Kidney (tissue), 22 donors: ENCODE measurements at places on chromosomes 5 and 9. TPM values are rescaled to one million over a fixed set of nuclear protein-coding genes. Genes with fewer than 3 reads are reported as not detected.
A peak's percentile ranks its signal among the peaks of the same experiment; 100 is the strongest.

The IL13 gene
- polyA plus RNA-seq: not detected

GRCh38 chr9:5851445-5851844, 18.5 kb upstream of the ERMP1 start:
- no peak for DNase-seq

GRCh38 chr5:181189363-181189961, 15.5 kb downstream of the TRIM7 start:
- DNase-seq: no peak

GRCh38 chr5:135576075-135576599, 2.7 kb downstream of the CXCL14 start:
- no peak for DNase-seq

The JAKMIP2 gene
- polyA plus RNA-seq: 0.71 TPM

The IQGAP2 gene
- polyA plus RNA-seq: 35.8 TPM

DNA sequence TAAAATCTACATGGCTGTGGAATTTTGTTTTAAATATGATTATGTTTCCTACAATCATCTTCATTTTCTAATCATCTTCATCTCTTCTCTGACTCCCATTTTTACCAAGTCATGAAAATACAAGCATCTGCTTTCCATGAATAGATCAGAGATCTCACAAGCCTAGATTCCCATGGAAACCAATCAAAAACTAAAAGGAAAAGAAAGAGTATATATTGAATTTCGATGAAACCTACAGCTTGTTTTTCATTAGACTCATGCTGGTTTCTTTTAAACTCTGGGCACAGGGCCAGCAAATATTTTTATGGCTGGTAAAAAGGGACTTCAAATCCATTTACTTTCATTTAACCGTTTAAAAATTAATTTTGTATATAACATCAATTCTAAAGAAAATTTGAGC, 51.2 kb downstream of the INVS start:
- DNase-seq: no peak

DNA sequence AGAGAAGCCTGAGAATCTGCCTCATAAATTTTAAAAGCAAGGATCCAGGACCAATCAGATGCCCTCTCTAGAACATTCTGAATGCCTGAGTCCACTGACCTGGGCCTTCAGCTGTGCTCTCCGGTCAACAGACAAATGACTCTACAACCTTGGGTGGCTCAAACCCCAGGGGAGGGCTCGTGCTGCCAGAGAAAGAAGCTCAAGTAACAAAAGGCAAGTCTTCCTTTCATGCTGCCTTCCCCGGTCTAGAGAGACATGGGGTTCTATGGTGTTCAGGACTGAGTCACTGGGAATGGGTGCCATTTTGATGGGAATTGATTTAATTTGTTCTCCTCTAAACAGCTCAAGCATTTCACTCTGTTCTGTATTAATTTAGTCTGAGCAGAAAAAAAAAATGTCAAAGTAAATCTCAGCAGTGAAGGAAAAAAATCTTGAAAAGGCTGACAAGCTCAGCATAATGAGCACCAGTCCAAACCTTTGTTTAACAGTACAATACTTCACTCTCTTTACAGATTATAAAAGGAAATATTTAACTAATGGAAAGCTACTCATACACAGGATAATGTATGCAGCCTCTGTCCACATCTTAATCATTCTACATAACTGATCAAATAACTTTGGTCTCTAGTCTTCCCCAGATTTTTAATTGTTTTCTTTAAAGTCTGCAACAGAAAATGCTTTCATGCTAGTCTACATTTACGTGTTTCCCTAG, 191.0 kb downstream of the GLIS3 start:
- no peak for DNase-seq

DNA sequence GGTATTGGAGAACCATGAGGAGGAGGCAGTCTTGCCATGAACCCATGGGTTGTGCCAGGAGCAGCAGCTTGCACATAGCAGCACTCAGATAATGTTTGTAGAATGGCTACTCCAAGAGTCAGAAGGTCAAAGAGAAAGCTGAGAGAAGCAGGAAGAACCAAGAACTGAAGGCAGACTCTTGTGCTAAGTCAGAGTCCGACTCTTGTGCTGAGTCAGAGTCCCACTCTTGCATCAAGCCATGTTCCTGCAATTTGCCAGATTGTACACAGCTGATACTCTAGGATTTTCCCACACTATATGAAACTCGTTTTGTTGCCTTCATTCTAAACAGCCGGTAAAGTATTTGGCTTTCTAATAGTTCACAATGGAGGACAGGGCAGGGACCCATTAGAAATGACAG, 26.2 kb upstream of the HSPA9 start:
- DNase-seq: peak; percentile 34

DNA sequence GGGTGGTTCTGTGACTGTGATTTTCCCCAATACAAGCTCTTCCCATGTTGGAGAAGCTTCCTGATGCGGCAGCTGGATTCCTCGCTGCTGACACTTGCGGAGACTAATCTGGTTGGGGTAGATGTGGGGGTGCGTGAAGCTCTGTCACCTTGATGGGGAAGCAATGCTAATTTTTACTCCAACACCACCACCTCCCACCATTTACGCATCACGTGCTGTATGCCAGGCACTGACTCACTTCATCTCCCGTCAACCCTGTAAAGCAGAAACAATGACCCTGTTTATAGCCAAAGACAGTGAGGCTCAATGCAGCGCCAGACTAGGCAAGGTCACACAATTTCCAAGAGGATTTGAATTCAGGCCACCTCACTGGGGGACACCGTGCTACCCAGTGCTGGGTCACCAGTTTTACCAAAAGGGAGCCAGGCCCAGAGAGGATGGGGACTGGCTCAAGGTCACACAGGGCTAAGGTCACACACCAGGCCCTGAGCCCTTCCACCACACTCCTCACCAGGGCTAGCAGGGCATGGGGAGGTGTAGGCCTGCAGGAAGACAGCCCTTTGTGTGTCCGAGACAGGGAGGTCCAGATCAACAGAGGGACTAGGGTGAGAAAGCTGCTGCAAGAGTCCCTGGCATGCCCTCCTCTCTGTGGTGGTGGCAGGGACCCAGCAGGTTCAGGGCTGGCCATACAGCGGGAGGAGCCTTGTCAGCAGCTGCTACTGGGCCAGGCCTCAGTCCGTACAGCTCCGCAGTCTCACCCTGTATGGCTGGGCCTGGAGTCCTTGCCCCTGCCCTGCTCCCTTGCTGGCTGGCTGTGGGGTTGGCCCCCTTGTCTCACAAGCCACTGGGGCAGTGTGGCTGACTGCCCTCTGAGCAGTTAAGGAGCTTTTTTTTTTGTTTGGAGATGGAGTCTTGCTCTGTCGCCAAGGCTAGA, 3.3 kb downstream of the STKLD1 start:
- DNase-seq: no peak

GRCh38 chr5:72752909-72753308, 63.6 kb upstream of the TNPO1 start:
- no peak for DNase-seq

GRCh38 chr9:17315341-17315740, 180.5 kb downstream of the CNTLN start:
- DNase-seq: no peak

The PCDH12 gene
- polyA plus RNA-seq: 7.4 TPM

The INSL4 gene
- polyA plus RNA-seq: not detected

The SPINK4 gene
- not detected for polyA plus RNA-seq

- no peak for DNase-seq
Measured at GRCh38 chr5:147464211-147464610, 45.7 kb downstream of the DPYSL3 start.

DNA sequence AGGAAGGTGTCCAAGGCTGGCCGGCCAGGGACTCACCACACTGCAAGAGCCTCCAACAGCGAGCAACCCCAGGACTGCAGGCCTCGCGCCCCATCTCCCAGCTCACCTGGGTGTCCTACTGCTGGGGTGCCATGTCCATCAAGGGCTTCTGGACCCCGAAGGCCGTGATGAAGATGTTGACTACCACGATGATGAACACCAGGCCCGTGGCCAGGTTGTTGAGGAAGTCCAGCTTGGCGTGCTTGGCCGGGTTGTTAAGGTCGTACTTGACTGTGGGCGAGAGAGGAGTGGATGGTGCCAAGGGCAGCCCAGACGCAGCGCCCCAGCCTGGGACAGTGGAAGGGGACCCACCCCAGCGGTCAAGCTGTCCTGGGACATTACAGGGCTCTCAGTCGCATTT, 9.3 kb downstream of the NINJ1 start:
- DNase-seq: peak; percentile 67

DNA sequence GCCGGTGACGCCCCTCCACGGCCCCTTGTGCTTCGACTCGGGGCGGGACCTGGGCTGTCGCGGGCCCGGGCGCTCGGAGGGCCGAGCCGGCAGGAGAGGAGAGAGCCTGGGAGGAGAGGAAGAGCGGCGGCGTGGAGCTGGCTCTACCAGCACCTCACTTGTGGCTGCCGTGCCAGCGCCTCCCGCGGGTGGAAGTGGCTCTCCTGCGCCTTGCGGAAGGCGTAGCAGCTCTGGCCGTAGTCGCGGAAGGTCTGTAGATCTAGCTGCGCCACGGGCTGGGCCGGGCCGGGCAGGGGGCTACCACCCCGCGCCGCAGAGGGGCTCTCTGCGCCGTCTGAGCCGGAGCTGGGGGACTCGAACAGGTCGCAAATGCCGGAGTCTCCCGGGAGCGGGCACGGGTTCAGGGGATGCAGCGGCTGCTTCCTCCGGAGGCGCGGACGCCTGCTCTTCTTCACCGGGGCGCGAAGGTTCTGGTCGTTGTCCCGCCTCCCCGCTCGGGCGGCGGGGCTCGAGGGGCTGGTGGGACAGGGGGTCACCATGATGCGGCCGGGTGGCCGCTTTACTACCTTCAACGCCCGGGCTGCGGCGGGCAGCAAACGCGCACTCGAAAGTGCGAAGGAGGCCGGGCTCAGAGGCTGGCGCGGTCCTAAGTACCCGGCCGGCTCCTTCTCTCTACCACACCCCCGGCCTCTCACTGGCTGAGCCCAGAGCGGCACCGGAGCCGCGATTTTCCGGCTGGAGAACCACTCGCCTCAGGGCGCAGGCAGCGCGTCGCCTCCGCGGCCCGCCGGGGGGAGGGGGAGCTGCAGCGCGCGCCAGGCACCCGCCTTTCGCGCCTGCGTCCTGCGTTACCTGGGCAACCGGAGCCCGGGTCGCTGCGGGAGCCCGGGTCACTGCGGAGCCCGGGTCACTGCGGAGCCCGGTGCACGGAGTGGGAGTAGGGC, at the start of gene CCNO:
TSS of gene CCNO (minus strand) at position 624 of the 944 bp plus-strand sequence. CDS start at position 539, 85 bp downstream.
- DNase-seq: peak; percentile 86

The DENND1A gene
- 16.3 TPM for polyA plus RNA-seq

DNA sequence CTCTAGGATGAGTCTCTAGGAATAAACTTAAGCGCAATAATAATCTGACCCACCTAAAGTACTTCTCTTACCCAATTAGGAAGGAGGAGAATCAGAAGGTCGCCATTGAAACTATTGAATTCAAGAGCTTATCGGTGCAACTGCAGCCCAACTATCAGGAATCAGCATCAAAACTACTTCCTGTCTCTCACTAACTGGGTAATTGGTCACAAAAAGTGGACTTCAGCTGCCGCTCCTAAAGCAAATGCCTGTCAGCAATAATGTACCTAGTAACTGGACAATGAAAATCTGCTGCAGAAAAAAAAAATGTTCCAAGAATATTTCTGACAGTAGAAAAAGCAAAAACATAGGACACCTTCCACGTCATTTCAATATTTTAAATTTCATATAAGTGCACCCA, 3.3 kb downstream of the OR1L8 start:
- DNase-seq: no peak

The TRAF1 gene
- 3.1 TPM for polyA plus RNA-seq

The HK3 gene
- 2.0 TPM for polyA plus RNA-seq

The KCTD16 gene
- polyA plus RNA-seq: 0.24 TPM

The UAP1L1 gene
- 14.4 TPM for polyA plus RNA-seq

The DROSHA gene
- 39.9 TPM for polyA plus RNA-seq

GRCh38 chr9:32011049-32011448, 373.4 kb upstream of the ACO1 start:
- DNase-seq: no peak

- DNase-seq: no peak
Measured at GRCh38 chr9:113399646-113400200, 1.4 kb downstream of the ALAD start.

- DNase-seq: no peak
Measured at GRCh38 chr9:2964470-2964869, 120.6 kb upstream of the PUM3 start.

DNA sequence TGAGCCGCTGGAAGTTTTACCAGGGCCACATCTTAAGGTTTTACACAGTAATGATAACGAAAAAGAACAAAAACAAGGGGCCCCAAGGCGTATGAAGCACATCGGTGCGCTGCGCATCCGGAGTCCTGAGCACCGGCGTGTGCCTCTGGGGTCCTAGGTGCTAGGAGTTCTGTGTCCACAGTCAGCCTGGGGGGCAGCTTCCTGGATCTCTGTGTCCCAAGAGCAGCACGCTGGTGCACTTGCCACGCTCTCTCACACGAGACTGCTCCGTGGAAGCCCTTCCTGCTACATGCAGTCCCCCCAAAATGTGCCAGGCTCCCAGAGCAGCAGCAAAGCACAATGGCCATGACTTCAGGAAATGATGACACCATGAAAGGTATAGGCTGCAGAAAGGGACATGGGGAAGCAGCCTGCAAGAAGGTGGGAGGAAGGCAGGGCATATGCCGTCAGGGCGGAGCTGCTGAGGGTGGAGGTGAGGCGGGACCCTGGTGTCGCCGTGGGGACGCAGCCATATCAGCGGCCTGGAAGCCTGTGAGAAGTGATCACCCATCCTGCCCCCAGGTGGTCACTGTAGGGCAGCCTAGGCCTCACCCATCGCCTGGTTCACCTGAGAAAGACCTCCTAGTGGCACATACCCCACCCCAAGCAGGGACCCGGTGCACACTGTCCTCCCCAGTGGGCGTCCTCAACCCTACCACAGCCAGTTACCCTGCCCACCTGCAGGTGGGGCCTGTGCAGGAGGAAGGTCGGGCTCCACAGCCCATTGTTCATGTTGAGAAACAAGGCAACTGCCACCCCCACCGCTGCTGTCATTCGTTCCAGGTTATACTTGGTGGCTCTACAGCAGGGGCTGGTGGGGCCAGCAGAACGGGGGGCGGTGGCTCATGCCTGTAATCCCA, 23.6 kb upstream of the SLC6A3 start:
- DNase-seq: peak; percentile 63

The TRIM32 gene
- polyA plus RNA-seq: 5.2 TPM

The DAP gene
- polyA plus RNA-seq: 123 TPM

GRCh38 chr5:115602591-115603125, 379 bp upstream of the TICAM2 start:
- DNase-seq: no peak

DNA sequence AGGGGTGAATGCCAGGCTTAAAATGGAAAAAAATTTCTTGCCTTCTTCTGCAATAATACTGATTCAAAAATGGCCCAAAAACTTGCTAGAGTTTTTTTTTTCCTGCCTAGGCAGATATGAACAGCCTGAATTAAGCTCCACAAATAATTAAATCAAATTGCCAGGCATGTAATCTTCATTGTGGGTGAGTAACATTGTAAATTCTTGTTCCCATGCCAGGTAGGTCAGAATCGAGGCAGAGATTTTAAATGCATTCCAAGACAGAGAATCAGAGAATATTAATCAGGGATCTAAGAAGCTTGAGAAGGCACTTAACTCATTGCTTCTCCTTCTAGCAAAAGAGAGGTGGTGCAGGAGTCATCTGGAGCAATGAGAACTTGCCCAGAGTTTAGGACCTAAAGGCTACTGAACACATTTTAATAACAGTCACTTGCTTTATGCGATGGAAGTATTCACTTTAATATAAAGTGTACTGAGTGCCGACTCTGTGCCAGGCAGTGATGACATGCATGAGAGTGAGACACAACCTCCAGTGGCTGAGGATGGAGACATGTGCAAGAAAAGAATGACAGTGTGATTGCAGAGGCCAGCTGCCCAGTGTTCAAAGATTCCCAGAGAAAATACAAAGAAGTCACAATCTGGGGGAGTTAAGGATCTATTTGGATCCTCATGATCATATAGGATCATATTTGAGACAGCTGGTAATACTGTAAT, 102.3 kb downstream of the APBA1 start:
- DNase-seq: no peak
